ENCODE measurements at places on chromosomes 13 and 19.
A peak's percentile ranks its signal among the peaks of the same experiment; 100 is the strongest.

- DNase-seq = no peak
Observed at GRCh38 chr13:64675255-64675892, 2554.8 kb downstream of the PCDH9 start.

DNA sequence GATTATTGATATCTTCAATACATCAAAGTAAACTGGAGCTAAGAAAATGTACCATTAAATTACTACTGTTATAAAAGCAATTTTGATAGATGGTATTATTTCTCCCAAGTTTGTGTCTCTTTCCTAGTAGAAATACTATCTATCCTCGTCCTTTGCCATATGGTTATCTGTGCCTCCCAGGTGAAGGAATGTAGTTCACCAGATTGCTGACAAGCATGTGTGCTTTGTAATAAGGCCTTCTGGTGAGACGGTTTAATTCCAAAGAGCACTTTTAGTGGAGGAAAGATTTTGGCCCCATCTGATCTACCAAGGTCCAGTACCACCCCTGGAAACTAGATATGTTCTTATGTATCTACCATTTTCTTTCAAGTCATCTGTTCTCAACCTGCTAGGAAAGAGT, 243.6 kb downstream of the DLEU7 start:
- no peak for DNase-seq

GRCh38 chr19:45171211-45171623, 6.8 kb downstream of the TRAPPC6A start:
- DNase-seq = peak; percentile 63

DNA sequence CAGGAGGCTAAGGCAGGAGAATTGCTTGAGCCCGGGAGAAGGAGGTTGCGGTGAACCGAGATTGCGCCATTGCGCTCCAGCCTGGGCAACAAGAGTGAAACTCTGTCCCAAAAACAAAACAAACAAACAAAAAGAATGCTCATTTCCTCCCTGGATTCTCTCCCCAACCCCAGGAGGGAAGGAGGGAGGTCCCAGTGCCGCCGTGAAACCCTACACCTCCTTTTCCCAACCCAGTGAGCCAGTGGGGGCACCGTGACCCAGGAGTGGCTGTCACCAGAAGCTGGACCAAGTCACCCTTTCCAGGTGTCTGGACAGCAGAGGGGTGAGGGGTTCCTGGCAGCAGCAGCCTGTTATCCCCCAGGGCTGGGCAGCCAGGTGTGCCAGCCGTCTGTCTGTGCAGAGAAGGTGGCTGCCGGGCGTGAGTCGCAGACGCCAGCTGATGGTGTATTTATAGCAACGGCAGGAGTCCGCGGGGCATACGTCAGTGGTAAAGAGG, 23.5 kb downstream of the NFIC start:
- no peak for DNase-seq

DNA sequence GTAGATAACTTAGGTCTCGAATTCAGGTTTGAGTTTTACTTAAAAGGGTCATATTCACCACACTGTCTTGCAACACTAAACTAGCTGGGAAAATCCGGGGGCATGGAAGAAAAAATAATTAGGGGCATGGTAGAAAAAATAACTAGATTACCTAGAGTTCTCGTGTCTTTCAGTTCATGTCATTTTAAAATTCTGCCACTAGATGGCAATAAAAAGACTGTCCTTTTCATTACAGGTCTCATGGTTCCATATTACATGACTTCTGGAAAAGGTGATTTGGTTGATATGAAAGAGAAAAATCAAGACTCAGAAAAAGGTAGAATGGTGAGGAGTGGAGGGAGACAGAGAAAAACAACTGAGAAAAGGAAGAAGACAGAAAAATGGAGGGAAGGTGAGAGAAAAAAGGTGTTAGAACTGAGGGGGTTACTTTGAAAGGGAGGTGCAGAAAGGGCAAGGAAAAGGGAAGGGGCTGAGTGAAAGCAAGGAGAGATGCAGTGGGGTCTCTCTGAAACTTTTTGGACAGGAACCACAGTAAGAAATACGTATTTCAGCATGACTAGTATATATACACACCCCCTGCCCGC, 299.0 kb downstream of the KLF12 start:
- DNase-seq = no peak

DNA sequence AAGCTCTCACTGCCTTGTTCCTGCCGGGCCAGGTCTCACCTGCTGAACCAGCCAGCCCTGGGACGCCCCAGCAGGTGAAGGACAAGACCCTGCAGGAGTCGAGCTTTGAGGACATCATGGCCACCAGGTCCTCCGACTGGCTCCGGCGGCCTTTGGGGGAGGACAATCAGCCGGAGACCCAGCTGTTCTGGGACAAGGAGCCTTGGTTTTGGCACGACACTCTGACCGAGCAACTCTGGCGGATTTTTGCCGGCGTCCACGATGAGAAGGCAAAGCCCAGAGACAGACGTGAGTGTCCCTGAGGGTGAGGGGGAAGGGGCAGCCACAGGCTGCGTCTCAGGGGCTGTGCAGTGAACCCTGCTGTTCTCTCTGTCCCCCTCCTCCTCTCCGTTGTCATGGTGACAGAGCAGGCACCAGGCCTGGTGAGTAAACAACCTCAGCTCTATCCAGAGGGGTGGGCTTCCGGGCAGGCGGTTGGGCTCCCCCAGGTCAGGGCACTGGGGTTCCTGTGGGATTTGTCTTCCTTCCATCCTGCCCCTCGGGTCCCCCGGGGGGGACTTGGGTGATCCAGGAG, 9.7 kb downstream of the TLE6 start:
- DNase-seq = no peak

DNA sequence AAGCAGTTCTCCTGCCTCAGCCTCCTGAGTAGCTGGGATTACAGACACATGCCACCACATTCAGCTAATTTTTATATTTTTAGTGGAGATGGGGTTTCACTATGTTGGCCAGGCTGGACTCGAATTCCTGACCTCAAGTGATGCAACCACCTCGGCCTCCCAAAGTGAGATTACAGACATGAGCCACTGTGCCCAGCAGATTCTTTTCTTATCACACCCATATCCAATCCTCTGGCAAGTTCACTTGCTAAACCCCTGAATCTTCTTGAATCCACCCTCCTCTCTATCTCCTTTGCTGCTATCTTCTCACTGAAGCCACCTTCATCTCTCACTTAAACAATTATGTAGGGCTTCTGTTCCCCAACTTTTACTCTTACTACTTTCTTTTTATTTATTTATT, 17.5 kb downstream of the TMEM143 start:
- DNase-seq = no peak

DNA sequence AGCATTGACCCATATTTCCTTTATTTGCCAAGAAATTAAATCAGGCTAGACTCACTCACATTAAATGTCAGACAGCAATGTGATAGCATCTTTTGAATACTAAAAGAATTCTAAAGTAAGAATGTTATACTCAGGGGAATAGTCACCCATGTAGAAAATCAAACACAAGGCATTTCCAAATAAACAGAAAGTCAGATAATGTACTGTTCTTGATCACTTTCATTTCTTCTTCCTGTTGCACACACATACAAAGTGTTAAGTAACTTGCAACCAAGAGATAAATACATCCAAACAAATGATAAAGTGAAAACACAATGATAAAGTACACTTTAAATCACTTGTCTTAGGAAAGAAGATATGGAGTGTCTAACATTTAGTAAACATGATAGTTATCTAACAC, 1366.6 kb upstream of the MIR17HG start:
- DNase-seq = no peak

DNA sequence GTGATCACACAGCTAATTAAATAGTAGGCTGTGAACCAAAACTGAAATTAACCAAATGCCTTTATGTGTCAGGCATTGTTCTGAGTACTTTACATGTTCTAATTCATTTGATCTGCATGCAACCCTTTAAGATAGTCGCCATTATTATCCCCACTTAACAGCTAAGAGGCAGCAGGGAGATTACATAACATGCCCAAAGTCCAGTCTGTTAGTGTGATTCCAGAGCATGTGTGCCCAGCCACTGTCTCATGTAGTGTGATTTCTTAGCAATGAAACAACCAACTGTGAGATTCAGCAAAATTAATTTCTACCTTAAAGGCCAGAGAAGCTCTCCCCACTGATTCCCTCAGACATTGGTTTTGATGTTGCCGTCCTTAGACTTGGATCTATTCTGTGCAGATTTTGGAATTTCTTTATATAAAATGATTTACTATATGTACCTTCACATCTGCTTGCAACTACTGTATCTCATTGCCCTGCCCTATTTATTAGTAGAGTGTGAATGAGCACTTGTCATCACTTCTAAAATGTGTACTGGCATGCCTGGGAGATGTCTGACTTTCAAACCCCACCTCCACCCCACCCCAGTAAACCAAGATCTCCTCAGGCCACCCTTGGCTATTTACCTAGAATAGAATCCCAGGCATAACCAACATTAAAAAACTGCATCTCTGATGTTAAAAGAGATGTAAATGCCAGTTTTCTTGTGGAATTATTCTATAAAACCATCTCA, 41.2 kb downstream of the POLR1D start:
- no peak for DNase-seq

DNA sequence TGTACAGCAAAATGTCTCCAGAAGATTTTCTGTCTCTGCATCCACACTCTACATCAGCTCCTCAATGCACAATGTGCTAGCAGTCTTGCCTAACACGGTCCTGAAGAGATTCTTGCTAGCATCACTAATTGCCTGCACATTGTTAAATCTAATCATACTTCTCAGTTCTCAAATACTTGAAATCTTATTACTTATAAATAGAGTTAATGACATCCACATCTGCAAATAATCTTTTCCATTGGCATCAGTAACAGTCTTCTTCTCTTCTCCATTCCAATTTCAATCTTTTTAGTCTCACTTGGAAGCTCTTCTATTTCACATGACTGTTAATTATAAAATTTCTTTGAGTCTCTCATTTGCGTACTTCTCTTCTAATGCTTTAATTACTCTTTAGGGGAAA, 630.5 kb upstream of the SLITRK6 start:
- DNase-seq = no peak

GRCh38 chr13:77745784-77746183, 48.3 kb downstream of the SLAIN1 start:
- no peak for DNase-seq

- no peak for DNase-seq
Observed at GRCh38 chr19:5707576-5708575, 12.1 kb downstream of the LONP1 start.

GRCh38 chr19:38740932-38741331, 3.3 kb downstream of the CAPN12 start:
- no peak for DNase-seq

DNA sequence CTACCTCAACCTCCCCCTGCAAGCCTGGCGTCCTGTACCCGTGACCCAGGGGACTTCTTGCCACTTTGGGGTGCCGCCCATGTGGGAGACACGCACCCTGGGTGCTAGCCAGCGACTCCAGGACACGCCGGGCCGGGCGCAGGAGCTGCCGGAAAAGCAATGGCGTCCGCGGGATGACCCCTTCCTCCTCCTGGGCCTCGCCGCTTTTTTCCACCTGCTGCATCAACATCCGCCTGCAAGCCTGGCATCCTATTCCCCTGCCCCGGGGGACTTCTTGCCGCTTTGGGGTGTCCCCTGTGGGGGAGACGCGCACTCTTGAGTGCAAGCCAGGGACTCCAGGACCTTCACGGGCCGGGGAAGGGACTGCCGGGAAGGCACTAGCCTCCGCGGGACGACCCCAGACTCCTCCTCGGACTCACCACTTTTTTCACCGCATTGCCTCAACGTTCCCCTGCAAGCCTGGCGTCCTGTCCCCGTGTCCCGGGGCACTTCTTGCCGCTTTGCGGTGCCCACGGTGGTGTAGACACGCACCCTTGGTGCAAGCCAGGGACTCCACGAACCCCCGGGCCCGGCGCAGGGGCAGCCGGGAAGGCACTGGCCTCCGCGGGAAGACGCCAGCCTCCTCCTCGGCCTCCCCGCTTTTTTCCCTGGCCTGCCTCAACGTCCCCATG, 237.8 kb downstream of the TUBA3C start:
- no peak for DNase-seq

DNA sequence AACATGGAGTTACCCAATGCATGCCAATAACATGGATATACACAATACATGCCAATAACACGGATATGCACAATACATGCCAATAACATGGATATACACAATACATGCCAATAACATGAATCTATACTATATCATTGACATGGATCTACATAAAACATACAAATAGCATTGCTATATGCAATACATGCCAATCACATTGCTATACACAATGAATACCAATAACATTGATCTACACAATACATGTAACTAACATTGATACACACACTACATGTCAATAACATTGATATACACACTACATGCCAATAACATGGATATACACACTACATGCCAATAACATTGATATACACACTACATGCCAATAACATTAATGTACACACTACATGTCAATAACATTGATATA, 932 bp upstream of the PIP5K1C start:
- DNase-seq = no peak

DNA sequence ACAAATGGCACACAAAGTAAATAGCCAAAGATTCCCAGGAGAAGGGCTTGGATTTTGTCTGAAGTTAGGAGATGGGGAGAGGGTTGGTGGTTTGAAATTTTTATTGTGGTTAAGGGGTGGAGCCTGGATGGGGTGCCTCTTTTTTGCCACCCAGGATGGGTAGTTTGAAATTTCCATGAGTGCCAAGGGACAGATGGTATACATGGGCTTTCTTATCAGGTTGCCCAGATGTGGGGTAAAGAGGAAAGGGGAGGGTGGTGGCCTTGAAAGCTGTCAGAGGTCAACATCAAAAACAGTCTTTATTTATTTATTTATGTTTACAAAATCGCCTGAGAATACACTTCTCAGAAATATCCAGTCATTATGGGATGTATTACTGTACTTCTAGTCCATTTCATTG, 46.2 kb downstream of the LMO7 start:
- DNase-seq = no peak

DNA sequence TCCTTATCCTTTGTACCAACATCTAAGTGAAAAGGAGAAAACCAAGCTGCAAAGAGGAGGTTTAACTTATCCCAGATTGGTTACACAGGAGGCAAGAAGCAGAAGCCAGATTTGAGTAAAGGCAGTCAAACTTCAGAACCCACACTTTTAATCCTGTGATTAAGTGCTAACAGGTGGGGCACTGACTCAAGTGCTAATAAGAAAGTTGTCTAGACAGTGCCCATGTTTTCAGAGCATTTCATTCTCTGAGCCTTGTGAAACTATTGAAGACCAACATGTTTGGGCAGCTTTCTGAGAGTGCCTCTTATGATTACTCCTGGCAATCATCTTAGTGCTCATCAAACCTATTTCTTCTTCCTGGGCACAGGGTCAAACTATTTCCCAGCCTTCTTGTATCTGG, 380.8 kb downstream of the KCNRG start:
- no peak for DNase-seq

GRCh38 chr13:46127358-46128023, 22.7 kb upstream of the CPB2 start:
- no peak for DNase-seq

DNA sequence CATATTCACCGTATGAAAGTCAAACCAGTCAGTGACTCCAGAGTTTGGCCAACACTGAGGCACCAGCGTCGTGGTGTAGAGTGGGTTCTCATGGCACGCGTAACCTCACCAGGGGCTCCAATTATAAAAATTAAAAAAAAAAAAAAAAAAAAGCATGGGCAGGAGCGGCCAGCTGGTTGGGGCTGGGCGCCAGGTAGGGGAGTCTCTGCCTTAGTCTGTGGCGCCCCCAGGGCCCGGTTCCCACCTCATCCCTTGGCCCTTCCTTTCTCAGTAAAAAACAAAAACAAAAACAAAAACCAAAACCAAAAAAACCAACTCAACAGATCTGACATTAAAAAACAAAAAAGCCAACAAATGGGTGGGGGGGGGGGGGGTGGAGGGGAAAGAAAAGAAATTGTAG, 4.6 kb upstream of the EPHX3 start:
- no peak for DNase-seq
